ENCODE measurements at places on chromosomes 7 and 10.

DNA sequence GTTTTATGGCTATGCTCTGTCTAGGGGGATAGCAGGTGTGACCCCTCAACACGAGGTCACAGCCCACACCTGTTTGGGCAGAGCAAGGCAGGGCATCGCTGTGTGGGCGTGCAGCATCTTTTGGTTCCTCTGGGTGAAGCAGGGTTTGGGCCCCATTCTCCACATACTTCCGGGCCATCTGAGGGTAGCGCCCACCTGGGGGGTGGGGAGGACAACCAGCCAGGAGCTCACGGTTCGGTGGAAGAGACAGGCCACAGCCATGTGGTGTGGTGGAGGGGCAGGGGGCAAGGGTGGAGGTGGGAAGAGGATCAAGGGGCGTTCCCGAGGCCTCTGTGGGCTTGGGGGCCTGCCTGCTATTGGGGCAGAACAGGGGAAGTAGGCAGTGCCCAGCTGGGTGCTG is 2.4 kb downstream of the SH2B2 start:
- no peak for DNase-seq

- DNase-seq = no peak
Observed at GRCh38 chr10:127198721-127199120, 2.3 kb upstream of the INSYN2A start.

GRCh38 chr7:101832205-101832631 is 14.8 kb downstream of the CUX1 start:
- no peak for DNase-seq

DNA sequence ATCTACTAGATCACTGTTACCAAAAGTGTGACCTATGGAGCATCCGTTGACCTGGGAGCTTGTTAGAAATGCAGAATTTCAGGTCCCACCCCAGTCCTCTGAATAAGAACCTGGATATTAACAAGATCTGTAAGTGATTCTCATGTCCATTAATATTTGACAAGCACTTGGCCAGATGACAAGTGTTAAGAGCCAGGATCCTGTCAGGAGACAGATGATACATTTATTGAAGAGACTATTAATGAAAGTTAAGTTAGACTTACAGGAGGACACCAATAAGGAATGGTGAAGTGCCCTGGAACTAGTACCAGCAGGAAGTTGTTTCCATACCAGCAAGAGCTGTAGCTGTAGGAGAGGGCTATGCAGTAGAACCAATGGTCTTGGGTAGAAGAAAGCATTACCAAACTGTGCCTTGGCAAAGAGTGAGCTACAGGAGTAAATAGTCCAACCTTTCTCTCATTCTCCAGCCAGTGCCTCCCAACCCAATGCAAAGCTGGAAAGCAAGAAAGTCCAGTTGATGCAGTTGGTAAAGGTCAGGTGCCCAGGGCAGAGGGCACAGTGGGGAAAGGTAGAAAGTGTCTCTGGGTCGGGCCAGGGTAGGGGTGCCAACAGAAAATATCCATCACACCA is 35.3 kb upstream of the ADD3 start:
- no peak for DNase-seq

- DNase-seq = no peak
Observed at GRCh38 chr10:31274310-31274709, 44.7 kb upstream of the ZEB1 start.

GRCh38 chr7:148883266-148884048 is 634 bp downstream of the EZH2 start:
- DNase-seq = peak; percentile 8

GRCh38 chr7:43291789-43292188 is 179.3 kb downstream of the HECW1 start:
- DNase-seq = no peak

- DNase-seq = no peak
Observed at GRCh38 chr7:33909318-33909717, 4.0 kb downstream of the BMPER start.

GRCh38 chr7:155987681-155988235 is 175.5 kb upstream of the SHH start:
- no peak for DNase-seq

GRCh38 chr7:69095649-69096048 is 502.6 kb upstream of the AUTS2 start:
- no peak for DNase-seq

- no peak for DNase-seq
Observed at GRCh38 chr10:22911889-22912762, 15.7 kb upstream of the ARMC3 start.

GRCh38 chr10:24989867-24990266 is 26.1 kb downstream of the ENKUR start:
- DNase-seq = no peak

GRCh38 chr10:130404476-130405055 is 268.4 kb downstream of the GLRX3 start:
- DNase-seq = no peak

DNA sequence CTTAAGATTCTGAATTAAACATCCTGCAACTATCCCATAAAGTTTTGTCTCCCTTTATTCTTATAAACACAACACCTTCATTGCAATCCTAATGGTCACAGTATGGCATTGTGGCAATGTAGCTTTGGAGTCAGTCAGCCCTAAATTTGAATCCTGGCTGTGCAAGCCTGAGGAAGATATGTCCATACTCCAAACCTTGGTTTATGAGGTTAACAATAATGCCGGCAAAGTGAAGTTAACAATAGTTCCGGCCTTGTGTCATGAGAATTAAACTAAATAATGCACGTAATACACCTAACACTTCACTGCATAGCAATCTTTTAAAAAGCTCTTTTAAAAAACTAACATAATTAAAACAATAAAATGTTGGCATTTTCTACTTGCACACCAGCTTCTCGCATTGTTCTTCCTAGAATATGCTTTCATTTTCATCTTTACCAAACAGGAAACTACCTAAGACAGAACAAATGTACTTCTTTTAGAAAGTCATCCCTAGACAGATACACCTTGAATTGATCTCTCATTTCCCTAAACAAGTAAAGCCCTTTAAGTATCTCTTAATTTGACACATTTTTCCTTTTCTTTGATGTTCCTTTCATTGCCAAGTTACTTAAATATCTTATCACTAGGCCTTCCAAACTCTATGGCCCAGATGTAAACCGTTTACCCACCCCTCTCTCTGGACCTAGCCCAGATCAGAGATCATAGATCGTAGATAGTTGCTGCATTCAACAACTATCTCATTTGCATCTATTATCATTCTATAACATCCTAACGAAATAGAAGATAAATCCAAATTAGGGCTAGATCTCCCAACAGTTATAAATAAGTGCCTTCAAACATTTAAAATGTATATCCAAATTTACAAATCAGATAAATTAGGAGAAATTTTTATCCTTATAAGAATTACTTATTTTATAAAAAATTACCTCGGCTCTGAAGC is 66.7 kb downstream of the CREB3L2 start:
- no peak for DNase-seq

- DNase-seq = no peak
Observed at GRCh38 chr7:10718768-10719167, 254.9 kb upstream of the PHF14 start.

GRCh38 chr10:104391150-104391968 is 37.7 kb downstream of the CFAP58 start:
- no peak for DNase-seq

DNA sequence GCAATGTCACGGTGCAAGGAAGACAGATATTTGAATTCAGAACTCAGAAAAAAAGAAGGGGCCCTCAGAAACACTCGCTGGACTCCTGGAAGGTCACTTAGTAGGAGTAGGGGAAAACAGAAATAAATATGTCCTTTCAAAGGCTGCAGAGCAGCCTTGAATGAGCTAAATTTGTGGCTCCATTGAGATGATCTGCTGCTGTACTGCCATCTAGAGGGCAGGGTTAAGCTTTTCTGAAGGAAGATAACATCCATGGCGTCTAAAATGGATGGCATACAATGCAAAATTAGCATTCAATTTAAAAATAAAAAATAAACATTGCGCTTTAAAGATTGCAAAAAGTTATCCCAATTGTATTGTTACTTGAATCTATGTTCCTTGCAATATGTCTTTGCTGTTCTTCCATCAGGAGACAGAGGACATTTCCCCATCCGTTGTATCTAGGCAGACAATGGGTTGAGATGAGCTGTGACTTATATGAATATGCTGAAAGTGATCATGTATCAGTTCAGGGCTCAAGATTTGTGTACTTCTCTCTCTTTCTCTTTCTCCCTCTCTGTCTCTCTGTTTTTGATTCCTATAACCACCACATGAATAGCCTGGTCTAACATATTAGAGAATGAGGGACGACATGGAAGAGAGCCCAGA is 642.2 kb downstream of the SH2D4B start:
- DNase-seq = no peak

GRCh38 chr7:4830176-4830575 is 31.7 kb downstream of the PAPOLB start:
- peak; percentile 23 for DNase-seq

- DNase-seq = no peak
Observed at GRCh38 chr10:87845624-87845998, 17.7 kb downstream of the KLLN start.

GRCh38 chr10:60138842-60139241 is 232.5 kb upstream of the CCDC6 start:
- DNase-seq = no peak

DNA sequence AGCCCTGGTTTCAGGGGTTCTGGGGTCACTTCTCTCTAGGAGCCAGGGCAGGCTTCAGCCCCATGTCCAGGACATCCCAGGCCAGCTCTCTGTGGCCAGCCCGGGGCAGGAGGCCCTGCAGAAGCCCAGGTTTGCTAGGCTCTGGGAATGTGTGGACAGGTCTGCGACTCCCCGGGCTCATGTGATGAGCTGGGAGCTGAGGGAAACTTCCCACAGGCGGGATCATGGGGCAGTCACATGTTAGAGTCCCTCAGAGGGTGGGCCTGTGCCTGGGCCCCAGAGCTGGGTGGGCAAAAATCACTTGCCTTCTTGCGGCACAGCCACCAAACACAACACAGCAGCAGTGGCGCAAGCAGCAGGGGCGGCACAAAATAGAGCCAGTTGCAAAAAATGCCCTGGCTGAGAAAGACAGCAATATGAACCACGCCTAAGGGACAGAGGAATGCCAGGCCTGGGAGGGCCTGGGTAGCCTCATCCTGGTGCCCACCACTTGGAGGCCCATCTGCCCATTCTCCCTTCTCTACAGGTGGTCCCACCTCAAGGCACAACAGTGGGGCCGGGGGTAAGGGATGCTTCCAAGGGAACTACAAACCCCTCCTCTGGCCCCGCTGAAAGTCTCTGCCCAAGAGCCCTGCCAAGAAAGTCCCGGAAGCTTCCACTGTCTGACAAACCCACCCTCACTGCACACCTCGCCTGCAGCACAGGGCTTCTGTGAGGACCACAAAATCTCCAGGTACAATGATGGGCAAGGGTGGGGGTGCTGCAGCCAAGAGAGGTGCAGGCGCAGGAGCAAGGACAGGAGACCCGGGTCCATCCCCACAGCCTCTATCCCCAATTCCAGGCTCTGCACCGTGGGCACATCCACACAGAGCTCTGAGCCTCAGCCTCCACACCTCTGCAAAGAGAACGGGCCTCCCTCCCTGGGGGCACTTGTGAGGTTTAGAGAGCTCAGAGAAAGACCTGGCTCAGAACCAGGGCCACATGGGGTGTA is 34.6 kb upstream of the ANTXRL start:
- no peak for DNase-seq

GRCh38 chr10:71905164-71905563 is 54.1 kb upstream of the PSAP start:
- DNase-seq = no peak

- peak; percentile 13 for DNase-seq
Observed at GRCh38 chr10:128263891-128264688, 137.9 kb upstream of the MKI67 start.

GRCh38 chr10:49388161-49388560 is 7.7 kb downstream of the DRGX start:
- DNase-seq = no peak

DNA sequence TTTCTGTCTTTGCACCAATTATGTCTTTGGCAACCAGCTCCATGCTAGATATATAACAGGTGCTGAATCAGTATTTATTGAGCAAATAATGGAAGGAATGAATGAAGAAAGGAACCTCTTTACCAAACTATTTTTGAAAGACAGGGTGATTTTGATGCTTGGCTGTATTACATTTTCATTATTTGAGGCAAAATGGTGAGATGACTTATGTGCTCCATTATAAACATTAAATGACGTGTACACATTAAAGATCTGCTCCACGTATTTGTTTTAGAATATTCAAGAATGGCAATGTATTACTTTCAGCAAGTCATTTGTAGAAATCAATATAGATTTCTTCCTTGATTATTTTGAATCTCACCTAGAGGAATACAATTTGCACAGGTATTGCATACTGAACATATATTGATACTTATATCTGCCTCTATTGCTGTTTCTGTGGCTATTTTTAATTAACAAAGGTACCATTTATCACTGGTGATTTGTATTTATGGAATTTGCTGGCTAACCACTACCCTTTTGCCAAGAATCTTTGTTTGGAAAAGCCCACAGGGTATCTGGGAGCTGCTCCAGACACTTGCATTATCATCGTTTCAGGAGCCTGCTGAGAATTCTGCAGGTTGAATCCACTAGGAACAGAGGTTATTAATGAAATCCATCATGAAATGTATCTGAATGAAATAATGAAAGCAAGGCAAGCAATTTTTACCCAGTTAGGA is 92.2 kb downstream of the SEMA3C start:
- DNase-seq = no peak

DNA sequence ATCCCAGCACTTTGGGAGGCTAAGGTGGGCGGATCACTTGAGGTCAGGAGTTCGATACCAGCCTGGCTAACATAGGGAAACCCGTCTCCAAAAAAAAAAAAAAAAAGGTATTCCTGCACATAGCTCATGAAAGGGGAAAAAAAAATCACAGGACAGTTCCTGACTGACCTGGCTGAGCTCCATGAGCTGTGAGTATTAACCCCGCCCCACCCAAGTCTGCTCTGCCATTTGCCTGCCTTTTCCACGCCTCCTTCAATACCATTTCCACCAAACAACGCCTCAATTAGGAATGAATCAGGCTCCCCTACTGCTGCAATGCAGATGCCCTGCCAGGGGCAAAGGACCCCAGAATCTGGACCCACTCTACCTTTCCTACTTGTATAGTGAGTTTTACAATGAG is 55.0 kb downstream of the PDIA4 start:
- DNase-seq = no peak

GRCh38 chr10:121002586-121003205 is 151.5 kb downstream of the WDR11 start:
- DNase-seq = no peak

GRCh38 chr10:86716466-86716865 is 40.0 kb upstream of the BMPR1A start:
- no peak for DNase-seq

GRCh38 chr7:76054123-76055120 is 6.5 kb downstream of the MDH2 start:
- DNase-seq = no peak

Measured in stimulated activated CD8-positive, alpha-beta memory T cell treated with anti-CD3 and anti-CD28 coated beads, Interleukin-7, amount 100 ng/mL, for 4 hours (primary cell).